ENCODE measurements at places on chromosomes 3 and 15.
A peak's percentile ranks its signal among the peaks of the same experiment; 100 is the strongest.

DNA sequence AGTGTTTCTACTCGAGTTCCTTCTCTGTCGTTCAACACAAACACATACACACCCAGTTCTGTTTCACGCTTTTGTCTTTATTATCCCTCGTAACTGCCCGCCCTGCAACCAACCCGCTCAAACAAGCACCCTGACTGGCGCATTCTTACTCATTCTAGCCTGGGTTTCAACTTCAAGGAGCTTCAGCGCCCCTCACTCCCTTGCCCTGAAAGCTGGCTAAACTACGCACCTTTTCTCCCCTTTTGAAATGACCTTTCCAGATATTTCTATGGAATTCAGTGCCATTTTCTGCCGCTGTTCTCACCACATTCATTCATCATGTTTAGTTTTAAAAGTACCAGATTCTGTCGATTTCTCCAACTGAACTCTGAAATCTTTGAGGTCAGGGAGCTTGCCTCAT, 653 bp upstream of the MFSD1 start:
- no peak for DNase-seq

- peak; percentile 73 for DNase-seq
These were observed at the start of gene PPP2R3A for GRCh38 chr3:135965506-135966270. Gene PPP2R3A (plus strand): TSS chr3:135965728. CDS start chr3:136001499, 35,771 bp downstream.

GRCh38 chr15:79798311-79798710, 98.5 kb downstream of the MTHFS start:
- peak; percentile 64 for DNase-seq

DNA sequence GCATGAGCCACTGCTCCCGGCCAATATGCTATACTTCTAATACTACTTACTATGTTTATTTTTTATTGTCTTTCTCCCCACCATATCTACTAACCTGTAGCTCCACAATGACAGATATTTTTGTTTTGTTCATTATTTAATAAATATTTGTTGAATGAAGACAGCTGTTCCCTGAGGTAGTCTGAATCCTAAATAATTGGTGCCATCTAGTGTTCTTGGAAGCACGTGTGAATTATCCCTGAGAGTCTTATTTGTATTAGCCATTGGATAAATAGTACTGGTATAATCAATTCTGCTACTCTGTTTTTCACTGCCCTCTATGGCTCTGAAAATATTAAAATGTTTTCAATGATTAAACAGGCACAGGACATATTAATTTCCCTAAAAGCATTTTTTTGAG, 5.6 kb upstream of the APPL1 start:
- no peak for DNase-seq

DNA sequence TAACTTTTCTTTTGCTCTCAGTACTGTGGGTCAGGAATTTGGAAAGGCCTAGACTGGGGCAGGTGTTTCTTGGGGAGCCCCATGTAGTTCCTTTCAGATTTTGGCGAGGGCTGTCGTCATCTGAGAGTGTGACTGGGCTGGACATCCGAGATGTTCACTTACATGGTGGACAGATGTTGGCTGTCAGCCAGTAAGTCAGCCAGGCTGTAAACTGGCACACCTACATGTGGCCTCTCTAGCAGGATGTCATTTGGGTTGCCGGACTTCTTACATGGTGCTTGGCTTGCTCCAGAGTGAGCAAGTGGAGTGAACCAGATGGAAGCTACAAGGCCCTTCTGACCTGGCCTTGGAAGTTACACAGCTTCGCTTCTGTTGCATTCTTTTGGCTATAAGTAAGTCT, 20.7 kb downstream of the TATDN2 start:
- no peak for DNase-seq

DNA sequence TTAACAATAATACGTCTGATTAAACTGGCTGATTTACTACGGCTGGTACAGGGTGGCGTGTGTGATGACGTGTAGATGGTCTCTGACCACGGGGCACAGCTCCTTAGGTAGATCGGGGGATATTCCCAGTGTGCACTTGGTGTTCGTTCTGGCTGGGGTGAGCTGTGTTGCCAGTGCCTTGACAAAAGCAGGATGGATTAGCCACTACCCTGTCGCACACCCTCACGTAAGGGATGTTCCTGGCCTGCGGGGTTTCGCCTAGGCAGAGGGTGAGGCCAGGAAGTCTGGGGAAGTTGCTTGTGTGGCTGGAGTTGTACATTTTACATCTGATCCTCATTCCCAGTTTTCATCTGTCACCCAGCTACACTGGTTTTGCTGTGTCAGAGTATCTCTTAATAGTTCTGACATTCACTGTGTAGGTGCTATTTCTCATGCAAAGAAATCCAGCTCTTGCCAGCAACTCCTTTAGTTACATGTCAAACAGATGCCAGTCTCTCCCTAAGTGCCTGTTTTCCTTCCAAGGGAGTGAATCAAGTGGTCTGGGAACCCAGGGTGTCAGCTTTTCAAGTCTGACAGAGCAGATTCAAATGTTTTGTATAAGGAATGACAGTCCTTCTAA, 66.1 kb upstream of the CCR4 start:
- no peak for DNase-seq

GRCh38 chr3:117843356-117843755, 1133.8 kb downstream of the TUSC7 start:
- no peak for DNase-seq

DNA sequence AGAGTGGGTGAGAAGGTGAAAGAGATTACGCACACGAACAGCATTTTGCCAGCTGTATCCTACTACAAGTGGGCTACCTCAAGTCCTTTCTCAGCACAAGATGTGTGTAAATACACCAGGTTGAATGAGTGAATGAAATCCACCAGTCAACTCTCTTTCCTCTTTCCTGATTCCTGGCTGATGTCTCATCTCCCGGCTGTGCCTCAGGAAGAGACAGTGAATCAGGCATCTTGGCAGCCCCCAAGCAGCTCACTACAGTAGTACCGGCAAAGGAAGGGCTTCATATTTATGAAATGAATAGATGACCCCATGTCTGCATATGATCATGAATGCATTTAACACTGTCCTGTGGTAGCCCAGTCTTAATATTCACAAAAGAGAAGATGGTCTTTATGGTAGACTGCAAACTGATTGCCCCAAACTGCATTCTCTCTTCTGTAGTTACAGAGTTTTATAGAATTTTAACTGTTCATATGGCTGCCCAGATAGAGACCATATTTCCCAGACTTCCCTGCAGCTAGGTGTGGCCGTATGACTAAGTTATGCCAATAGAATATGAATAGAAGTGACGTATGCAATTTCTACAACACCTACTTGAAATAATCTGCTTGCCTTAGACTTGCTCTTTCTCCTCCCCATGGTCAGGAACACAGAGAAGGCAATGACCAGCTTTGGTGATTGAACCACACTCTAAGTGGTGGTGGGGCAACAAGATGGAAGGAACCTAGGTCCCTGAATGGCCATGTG, 22.7 kb downstream of the MGLL start:
- no peak for DNase-seq

- no peak for DNase-seq
These were observed 54.3 kb upstream of the ROBO1 start for GRCh38 chr3:79822076-79822475.

DNA sequence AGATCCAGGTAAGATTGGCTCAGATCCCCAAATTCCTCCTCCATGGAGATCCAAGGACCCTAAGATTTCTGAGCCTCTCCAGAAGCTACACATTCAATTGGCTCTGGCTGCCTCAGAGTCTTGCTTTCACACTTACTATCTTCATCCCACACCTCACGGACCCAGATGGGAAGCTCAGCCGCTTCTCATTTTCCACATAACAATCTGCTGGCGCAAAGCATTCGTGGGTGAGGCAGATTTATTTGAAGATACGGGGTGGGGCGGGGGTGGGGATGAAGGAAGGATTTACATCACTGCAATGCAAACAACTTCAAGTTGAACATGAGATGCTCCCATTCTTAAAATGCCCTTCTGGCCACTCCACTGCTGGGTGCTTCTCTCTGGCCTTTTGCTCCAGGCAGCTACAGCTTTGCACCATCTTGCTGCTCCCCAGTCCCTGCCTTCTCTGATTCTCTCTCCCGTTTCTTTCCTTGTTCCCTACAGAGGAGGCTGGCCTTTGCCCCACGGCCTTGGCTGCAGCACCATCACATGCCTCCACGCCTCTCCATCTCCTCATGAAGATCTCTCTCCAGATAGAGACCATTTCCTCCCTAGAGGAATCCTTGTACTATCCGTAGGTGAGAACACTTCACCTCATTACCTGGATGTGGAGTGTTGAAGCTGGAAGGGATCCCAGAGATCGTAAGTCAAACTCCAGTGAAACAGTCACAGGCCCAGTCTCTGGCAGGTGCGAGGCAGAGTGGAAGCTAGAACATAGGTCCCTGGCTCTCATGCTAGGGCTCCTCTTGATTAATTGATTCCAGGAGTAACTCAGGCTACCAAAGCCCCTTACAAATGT, 175.9 kb downstream of the RPLP1 start:
- no peak for DNase-seq

GRCh38 chr3:62363275-62363674, 10.1 kb downstream of the FEZF2 start:
- DNase-seq, result no peak

DNA sequence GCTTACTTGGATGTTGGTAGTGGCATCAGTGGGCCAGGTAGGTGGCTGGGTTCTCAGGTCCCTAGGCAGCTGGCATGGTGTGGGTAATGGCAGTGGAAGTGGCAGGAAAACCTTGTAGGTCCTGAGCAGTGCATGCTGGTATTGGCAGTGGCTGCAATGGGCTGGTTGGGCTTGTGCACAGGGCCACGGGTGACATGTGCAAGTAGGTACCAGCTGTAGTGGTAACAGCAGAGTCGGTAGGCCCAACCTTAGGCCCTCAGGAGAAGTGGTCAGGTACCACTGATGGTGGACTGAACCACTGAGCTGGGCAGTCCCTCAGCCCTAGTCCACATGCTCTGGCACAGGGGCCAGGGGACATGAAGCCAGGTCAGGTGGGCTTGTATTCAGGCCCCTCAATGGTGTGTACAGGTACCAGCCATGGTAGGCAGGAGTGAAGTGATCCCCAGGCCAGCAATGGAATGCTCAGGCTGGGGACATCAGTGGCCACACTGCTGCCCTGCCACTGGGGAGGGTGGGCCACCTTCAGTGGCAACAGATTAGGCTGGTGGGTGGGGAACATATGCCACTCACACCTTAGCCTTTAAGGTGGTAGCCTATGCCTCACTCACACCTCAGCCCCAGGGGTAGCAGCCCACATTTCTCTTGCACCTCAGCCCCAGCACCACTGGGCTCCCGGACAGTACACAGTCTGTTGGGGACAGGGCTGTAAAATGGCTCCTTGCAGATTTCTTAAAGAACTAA, 118.1 kb downstream of the LRRK1 start:
- no peak for DNase-seq

DNA sequence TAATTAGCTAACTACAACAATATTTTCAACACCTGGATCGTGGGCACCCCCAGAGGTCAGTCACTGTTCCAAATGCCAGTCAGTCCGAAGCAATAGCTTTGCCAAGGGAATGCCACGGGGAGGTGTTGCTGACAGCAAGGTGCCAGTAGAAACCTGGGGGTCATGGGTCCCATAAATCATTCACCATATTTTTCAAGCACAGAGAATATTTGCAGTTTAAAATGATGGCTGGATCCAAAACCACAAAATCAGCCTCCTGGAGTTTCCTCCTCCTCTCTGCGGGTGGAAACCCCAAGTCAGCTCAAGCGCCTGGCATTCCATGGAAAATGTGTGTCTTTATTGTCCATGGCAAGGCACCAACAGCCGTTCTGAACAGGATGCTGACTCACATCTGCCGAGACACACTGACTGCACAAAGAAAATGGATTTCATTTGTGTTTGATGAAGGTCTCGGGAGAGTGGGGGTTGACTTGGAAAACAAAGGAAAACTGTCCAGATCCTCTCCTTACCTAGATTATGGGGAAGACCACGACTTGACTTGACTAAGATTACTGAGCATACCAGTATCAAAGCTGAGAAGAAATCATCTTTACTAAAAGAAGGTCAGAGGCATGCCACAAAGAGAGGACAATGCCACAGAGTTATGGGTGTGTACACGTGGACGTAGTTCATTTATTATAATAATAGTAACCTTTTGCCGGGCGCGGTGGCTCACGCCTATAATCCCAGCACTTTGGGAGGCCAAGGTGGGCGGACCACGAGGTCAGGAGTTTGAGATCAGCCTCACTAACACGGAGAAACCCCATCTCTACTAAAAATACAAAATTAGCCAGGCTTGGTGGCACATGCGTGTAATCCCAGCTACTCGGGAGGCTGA, 26.4 kb downstream of the ANXA2 start:
- no peak for DNase-seq

- no peak for DNase-seq
These were observed 123.0 kb downstream of the VGLL3 start for GRCh38 chr3:86867982-86868381.

GRCh38 chr15:74324714-74325113, 42.7 kb downstream of the CYP11A1 start:
- DNase-seq, result no peak

DNA sequence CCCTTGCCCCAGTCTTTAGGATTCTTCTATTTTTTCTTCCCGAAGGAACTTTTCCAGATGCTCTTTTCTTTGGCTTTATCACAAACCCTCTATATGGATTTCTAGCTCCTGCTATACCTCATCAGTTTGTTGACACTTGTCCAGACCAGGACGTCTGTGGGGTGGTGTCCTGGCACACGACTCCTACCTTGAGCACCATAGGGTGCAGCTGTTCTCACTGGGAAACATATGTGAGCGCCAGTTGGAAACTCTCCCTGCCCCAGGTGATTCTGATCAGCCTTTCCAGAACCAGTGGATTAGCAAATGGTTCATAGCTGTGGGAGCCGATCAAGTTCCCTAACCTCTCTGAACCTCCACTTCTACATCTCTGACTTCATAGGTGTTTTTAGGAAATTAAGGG, 40.6 kb upstream of the USP3 start:
- DNase-seq, result no peak

DNA sequence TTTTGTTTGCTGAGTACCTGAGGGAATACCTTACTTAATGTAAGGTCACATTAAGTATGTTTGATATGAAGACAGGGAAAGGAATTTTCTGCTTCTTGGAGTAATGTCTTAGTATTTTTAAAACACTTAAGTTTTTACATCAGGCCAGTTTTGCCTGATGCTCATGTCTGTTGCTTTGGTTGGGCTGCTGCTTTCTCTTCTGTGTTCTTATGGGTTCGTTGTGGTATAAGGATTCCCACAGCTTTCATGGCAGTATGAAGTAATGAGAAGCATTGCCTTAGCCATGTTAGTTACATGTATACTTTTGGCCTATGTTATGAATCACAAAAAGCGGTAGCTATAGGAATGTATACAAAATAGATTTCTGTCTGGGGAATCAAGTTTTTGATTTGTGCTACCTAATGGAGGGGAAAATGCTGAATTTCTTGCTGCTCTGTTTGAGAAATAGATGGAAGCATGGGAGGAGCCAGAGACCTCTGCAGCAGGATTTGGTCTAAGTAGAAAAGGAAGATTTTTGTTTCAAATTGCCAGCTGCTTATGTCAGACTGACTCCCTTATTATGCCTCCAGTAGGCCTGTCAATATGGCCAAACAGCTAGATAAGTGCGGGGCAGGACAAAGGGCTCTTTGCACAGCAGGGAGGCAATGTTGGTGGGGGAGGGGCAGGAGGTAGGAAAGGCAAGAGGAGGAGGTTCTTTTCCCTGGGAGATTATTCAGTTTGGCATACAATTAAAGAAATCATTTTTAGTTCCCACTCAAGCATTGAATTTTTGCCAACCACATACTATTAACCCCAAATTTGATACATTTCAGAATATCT, 5.2 kb downstream of the SETD5 start:
- DNase-seq, result no peak

GRCh38 chr15:98914626-98915025, 93.0 kb downstream of the PGPEP1L start:
- no peak for DNase-seq

- no peak for DNase-seq
These were observed 42.5 kb upstream of the CACNA2D3 start for GRCh38 chr3:54079730-54080325.

GRCh38 chr3:135896613-135897012, 68.9 kb upstream of the PPP2R3A start:
- no peak for DNase-seq

- no peak for DNase-seq
These were observed 70.7 kb upstream of the VEPH1 start for GRCh38 chr3:157573780-157574378.
